ENCODE measurements at places on chromosomes 2 and 18.

DNA sequence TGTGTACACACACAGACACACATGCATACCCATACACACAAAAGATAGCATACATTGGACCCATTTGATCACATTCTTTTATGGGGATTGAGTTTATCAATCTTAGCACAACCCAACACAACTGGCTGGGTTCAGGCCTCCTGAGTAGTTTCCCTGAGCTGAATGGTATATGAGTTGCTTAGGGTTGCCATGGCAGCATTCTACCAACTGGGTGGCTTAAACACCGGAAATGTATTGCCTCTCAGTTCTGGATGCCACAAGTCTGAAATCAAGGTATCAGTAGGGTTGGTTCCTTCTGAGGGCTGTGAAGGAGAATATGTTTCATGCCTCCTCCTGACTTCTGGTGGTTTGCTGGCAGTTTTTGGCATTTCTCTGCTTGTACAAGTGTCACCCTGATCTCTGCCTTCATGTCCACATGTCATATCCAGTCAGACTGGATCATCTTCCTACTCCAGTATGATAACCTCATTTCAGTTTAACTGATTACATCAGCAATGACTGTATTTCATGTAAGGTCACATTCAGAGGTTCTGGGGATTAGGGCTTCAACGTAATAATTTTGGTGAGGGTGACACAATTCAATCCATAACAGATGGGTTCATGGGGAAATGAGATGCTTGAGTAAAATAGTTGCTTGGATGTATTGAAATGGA, 212.7 kb downstream of the KCNE4 start:
- DNase-seq = no peak
- no peak overlapping the region for H3K27ac ChIP-seq
- H3K4me1 ChIP-seq = no peaks in the 10 kb centered on the region
- no peaks in the 10 kb centered on the region for H3K27me3 ChIP-seq
- no peaks in the 10 kb centered on the region for H3K36me3 ChIP-seq

- H3K27me3 ChIP-seq = no peaks in the 10 kb centered on the region
- H3K4me1 ChIP-seq = no peaks in the 10 kb centered on the region
- no peaks in the 10 kb centered on the region for H3K36me3 ChIP-seq
- no peak overlapping the region for H3K4me3 ChIP-seq
- no peak overlapping the region for H3K27ac ChIP-seq
- no peak for DNase-seq
These were observed 275.3 kb downstream of the CDH2 start for GRCh38 chr18:27901424-27902226.

- no peak overlapping the region for H3K27ac ChIP-seq
- H3K27me3 ChIP-seq = no peaks in the 10 kb centered on the region
These were observed 40.3 kb upstream of the ZSWIM2 start for GRCh38 chr2:186889101-186889879.

DNA sequence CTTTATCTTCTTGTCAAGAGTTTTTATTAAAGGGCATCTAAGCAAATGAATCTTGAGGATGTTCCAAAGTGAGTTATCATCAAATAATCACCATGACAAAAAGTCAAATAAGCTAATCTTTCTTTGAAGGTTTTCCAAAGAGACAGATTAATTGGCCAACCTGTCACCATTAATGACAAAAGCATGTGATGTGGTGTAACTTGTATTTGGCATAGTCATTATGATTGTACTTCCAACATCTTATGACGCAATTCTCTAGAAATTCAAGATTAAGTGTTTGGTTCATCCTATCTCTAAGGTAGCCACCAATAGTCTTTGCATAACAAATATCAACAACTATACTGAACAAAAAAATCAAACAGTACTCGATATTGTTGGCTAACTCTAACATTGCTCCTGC, 28.6 kb downstream of the RBMS1 start:
- H3K4me3 ChIP-seq = no peak overlapping the region
- H3K27ac ChIP-seq = no peak overlapping the region
- H3K36me3 ChIP-seq = no peaks in the 10 kb centered on the region
- H3K4me1 ChIP-seq = peaks cover 12% of the 10 kb centered on the region
- H3K27me3 ChIP-seq = no peaks in the 10 kb centered on the region

GRCh38 chr2:146295080-146295670, 1549.7 kb upstream of the ACVR2A start:
- H3K4me3 ChIP-seq = no peak overlapping the region
- no peak overlapping the region for H3K27ac ChIP-seq
- H3K27me3 ChIP-seq = no peaks in the 10 kb centered on the region
- no peaks in the 10 kb centered on the region for H3K36me3 ChIP-seq
- DNase-seq = no peak
